NCI-H446 (cell line): ENCODE measurements at places on chromosomes 3 and 15.

GRCh38 chr3:177771780-177772179 is 574.5 kb upstream of the TBL1XR1 start:
- DNase-seq, result no peak

GRCh38 chr15:33454996-33455395 is 144.2 kb downstream of the RYR3 start:
- no peak for DNase-seq

- DNase-seq, result no peak
These were observed 154.4 kb downstream of the OXSM start for GRCh38 chr3:25944329-25944728.

GRCh38 chr3:141389703-141390102 is 21.4 kb downstream of the ZBTB38 start:
- DNase-seq, result no peak
